ENCODE measurements at places on chromosomes 4 and X.

DNA sequence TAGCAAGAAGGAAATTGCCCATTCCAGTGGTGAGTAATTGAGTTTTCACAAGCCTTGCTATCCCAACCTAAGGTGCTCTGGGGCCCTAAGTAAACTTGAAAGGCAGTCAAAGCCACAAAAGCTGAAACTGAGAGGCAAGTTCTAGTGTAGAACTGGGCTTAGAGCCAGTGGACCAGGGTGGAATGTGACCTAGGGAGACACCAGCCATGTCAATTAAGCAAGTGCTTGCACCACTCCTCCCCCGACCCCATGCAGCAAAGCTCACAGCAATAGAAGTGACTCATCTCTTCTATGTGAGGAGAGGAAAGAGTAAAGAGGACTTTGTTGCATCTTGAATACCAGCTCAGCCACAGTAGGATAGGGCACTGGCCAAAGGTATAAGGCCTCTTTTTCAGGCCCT is 486.1 kb upstream of the POU3F4 start:
- DNase-seq = no peak

- DNase-seq = no peak
Observed at GRCh38 chr4:47499700-47500099, 14.6 kb downstream of the ATP10D start.

DNA sequence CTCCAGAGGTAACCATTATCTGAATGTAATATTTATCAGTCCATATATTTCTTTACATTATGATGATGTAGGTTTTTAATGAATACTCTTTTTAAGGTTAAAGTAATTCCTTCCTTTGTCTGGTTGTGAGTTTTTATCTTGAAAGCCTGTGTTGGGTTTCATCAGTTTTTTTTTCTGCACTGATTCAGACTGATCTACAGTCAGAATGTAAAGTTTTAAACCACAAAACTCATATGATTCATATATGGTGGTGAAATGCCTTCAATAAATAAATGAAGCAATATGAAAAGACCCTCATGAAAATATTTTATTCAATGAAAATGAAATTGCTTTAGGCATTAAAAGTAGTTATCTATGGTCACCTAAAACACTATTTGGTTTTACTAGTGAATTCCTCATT is 47.1 kb downstream of the SORBS2 start:
- DNase-seq = no peak

GRCh38 chr4:7697343-7697742 is 242.3 kb downstream of the AFAP1 start:
- DNase-seq = no peak

GRCh38 chr4:177681902-177682301 is 239.7 kb upstream of the AGA start:
- DNase-seq = no peak

- no peak for DNase-seq
Observed at GRCh38 chr4:78720994-78721677, 55.0 kb upstream of the BMP2K start.

- no peak for DNase-seq
Observed at GRCh38 chr4:101418055-101418454, 70.7 kb upstream of the PPP3CA start.

GRCh38 chr4:7299908-7300710 is 107.8 kb downstream of the SORCS2 start:
- DNase-seq = no peak

DNA sequence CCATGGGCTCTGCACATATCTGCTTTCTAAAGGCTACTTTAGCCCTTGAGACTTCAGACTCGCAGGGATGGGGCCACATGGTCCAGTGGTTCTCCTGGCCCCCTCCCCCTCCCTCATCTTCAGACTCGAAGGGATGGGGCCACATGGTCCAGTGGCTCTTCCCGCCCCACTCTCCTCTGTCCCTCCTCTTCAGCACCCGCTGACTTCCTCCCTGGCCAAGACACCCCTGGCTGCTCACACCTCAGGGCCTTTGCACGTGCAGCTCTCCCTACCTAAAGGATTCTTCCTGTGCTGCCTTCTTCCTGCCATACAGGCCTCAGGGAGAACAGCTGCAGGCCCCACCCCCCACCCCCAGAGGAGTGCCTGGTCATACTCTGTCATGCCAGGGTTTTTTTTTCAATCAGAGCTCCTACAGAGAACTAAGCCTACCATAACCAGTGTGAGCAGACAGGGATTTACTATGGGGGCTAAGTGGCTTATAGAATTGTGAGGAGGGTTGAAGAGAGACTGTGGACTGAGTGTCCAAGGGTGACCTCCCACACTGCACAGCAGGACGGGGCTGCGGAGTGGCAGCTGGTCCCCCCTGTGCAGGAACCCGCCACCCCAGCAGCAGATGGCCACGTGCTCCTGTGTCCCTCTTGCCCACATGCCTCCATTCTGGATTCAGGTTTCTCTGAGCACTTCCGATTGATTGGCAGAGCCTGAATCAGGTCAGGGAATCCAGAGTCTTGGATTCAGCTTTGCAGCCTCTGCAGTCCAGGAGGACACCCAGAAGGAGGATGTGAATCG is 6.1 kb upstream of the SPON2 start:
- DNase-seq = no peak

DNA sequence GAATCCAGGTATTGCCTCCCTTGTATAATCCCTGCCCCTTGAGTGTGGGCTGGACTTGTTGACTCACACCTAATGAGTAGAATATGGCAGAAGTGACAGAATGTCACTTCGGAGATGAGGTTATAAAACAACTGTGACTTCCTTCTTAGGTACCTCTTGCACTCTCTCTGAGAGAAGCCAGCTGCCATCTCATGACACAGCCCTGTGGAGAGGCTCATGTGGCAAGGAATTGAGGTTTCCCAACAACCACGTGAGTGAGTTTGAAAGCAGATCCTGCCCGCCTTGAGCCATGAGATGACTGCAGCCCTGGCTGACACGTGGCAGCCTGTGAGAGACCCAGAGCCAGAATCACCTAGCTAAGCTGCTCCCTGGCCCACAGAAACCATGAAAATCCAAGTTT is 13.5 kb downstream of the ASB11 start:
- DNase-seq = no peak

DNA sequence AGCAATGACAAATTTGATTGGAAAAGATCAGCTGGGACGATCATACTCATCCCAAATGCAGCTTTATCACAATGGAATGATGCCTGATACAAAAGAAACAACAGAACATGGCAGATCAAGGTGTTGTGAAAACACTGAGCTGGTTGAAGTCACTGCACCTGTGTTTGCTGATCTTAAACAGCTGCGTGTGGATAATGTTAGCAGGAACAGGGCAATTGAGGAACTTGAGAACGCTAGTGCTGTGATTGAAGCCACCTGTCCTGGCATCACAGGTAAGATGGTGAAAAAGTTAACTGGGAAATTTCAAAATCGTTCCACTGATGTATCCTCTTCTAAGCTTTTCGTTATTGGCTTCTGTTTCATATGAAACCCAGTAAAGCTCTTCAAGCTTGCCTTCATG is 27.4 kb upstream of the SOD3 start:
- DNase-seq = no peak

All from SW480 (cell line).